ENCODE measurements at places on chromosomes 1 and 21.

GRCh38 chr1:162956922-162957321 lies 95.9 kb upstream of the CCDC190 start:
- DNase-seq, result no peak

DNA sequence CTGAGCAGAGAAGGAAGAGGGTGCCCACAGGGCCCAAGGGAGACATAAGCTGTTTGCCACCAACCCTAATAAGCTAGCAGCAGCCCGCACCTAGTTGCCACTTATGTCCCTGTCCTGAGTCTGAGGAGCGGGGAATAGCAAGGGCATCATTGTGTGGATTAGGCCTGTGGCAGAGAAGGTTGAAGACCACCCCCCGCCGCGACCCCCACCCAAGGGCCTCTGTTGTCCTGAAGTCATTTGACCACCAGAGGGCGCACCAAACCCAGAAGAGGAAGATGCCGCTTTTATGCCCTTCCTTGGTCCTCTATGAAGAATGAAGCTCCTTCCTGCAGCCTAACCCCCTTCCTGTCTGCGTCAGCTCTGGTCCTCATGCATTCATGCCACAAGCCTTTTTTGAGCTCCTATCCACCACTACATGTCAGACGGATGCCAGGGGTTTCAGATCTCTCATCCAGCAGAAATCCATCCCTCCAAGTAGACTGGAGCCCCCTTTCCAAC lies 16.6 kb downstream of the RHBG start:
- peak; percentile 55 for DNase-seq

DNA sequence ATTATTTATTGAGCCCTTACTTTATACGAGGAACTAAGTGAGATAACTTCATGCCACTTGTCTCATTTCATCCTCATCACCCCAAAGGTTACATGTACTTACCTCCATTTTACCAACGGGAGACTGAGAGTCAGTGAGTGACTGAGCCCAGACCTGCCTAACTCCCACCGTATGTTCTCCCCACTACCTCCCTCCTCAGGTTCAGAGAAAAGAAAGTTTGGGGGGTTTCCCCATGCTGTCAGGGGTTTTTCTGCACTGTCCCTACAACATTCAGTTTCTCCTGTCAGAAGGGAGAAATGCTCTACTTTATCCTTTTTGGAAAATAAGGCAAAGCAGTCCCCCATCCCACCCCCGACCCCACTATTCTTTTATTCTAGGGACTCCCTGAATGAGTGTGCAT lies 32.9 kb downstream of the FAM78B start:
- DNase-seq, result no peak

GRCh38 chr1:1071486-1072298 lies 2.4 kb downstream of the RNF223 start:
- DNase-seq, result no peak

DNA sequence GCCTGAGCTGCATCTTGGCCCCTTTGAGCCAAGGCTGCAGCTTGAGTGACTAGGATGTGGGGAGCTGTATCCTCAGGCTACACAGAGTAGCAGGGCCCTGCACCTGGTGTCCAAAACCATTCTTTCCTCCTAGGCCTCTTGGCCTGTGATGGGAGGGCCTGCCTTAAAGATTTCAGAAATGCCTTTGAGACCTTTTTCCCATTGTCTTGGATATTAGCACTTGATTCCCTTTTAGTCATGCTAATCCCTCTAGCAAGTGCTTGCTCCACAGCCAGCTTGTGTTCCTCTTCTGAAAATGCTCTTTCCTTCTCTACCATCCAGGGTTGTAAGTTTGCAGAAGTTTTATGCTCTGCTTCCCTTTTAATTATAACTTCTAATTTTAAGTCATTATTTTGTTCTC lies 21.7 kb upstream of the KIRREL1 start:
- no peak for DNase-seq

DNA sequence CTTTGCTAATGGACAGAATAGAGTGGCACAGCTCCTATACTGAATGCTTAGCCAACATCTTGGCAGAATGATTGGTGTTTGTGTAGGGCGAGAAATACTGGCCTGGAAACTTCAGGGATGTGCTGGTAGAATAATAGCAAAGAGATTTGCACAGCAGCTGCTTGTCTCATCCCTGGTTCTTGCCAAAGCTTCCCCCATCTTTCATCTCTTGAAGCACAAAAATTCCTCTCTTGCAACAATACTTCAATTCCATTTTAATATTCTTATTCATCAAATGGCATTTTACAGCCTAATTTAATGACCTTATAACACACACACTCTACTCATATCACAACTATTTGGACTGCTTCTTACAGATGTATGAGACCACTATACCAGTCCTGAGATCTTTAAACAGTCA lies 37.7 kb downstream of the LHX8 start:
- DNase-seq, result no peak

- DNase-seq, result no peak
Observed at GRCh38 chr21:38852278-38852677, 46.5 kb downstream of the ETS2 start.

DNA sequence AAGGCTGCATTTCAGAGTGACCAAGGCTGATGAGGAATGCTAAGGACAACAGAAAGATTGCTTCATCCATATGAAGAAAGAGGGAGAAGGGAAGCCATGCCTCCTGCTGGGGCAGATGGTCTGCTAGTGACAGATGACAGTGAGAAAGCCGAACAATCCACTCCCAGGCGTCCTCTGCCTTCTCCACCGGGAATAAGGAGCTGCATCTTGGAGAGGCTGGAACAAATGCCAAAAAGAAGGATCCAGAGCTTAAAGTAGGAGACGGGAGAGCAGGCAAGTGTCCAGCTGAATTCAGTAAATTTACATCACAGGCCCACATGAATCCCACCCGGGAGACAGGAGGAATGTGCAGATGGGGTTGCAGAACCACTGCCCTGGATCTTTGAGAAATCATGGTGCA lies 33.4 kb downstream of the DDX20 start:
- no peak for DNase-seq

DNA sequence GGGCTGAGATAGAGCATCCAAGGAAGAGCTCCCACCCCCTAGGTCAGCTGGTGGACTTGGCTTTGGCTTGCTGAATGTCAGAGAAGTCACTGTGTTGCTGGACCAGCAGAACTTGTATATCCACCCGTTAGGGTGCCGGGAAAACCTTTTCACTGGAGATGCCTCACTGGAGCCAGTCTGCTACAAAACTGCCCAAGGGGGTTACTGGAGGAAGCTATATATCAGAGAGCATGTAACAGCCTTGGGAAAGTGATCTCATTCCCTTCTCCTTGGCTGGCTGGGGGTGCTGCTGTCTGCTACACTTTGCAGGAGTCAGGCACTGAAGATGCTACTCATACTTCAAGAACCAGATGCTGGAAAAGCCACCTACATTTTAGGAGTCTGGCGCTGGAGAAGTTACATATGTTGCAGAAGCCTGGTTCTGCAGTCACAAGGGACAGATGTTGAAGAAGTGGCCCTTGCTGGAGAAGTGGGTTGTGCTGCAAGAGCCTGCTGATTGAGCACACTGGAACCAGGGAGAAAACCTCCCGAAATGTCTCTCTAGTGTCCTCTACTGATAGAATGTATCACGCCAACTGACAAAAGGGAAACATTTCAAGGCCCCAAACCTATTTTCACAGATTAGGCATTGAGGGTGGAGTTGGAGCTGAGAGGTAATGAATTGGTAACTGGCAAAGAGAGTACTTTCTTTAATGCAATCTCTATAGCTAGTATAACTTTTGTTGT lies 250.6 kb downstream of the SPATA17 start:
- no peak for DNase-seq

- no peak for DNase-seq
Observed at GRCh38 chr1:155070158-155070621, 6.7 kb downstream of the EFNA4 start.

DNA sequence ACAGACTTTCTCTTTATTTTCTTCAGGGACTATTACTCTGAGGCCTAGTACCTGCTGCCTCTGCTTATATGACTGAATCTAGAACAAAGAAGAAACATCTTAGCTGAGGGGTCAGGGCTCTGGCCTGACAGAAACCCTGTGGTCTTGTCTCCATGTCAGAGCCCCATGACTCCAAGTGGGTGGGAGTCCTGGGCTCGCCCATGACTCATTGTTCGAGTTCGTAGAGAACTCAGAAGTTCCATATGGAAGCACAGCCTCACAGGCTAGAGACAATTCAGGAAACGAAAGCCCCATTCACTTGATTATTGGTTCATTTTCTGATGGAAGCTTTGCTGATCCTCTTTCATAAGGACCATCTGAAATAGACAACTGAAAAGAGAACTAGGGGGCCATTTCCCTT lies 73.2 kb downstream of the CD58 start:
- DNase-seq, result no peak

- DNase-seq, result no peak
Observed at GRCh38 chr1:62357916-62358315, 38.7 kb upstream of the KANK4 start.

DNA sequence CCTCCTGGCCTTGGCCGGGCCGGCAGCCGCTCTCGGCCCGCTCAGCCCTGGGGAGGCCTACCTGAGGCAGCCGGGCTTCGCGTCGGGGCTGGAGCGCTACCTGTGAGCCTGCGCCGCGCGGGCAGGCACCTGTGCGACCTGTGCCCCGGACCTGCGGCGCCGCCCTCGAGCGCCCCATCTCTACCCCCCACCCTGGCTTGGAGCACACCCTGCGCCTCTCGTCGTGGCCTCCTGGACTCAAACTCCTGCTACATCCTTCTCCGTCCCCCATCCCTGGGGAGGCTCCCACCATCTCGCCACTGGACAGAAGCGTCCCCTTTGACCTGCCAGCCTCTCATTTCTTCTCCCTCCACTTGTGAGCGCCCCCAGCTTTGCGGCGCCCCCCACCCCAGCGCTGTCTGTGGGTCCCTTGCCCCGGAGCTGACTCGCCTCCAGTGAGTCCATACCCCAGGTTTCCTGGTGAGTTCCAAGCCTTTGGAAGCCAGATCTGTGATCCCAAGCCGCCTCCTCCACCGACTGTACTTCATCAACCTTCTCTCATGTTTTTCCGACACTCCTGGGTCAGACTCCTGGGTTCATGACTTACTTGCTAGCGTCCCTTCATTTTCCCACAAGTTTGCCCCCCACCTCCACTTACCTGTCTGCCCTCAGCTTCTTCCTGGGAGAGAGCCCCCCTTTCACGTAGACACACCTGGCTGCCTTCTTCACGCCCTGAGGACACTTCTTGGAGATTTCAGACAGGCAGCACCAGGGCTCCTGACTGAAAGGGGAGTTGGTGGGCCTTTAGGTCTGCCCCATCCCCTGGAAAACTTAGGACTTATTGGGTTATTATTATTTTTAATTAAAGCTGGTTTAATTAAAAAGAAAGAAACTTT lies 1.3 kb downstream of the FOXE3 start:
- DNase-seq, result no peak

DNA sequence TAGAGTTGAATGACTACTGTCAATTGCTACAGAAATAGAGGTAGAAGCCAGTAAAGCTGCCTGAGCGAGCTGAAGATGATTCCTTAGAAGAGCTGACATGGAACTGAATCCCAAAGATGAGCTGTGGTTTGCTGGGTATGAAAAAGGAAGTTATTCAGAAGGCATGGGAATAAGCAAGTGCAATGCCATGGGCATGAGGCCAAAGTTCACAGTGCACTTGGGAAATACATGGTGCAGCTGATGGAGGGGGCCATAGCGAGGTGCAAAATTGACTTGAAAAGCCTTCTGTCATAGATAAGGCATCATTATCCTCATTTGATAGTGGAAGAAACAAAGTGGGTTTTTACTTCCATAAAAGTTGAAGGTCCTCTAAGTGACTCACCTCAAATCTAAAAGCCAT lies 88.6 kb downstream of the NEK7 start:
- DNase-seq, result no peak

GRCh38 chr1:208203127-208203847 lies 40.9 kb downstream of the PLXNA2 start:
- no peak for DNase-seq

DNA sequence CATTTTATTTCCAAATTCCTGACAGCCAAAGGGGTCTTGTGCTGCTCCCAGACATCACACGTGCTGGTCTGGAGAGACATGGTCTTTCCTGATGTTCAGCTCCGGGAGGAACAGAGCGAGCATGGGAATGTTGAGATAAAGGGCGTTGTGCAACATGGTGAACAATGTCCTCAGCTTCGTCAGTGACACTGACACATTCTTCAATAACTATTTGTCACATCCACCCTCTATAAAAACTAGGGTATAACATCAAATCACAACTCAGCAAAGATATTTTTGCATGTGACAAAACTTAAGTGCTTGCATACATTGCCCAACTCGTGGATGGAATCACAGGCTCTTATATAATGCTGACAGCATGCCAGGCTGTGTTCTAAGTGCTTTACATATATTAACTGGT lies 42.4 kb upstream of the GRHL3 start:
- DNase-seq, result no peak

DNA sequence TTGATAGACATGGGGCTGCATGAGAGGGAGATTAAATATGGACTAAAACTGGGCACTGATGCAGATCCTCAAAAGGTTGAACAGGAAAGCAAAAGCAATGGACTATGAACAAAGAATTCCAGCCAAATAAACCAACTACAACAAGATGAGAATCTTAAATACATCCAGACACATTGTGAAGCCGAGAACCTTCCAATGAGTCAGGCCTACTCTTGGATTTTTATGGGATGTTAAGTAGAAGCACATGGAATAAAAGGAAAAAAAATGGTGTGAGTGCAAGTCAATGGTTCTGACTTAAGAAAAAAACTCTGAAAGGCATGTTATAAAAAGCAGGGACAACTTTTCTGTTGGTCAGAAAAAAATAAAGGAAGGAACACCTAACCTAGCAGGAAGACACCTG lies 227.2 kb downstream of the DPYD start:
- DNase-seq, result no peak

DNA sequence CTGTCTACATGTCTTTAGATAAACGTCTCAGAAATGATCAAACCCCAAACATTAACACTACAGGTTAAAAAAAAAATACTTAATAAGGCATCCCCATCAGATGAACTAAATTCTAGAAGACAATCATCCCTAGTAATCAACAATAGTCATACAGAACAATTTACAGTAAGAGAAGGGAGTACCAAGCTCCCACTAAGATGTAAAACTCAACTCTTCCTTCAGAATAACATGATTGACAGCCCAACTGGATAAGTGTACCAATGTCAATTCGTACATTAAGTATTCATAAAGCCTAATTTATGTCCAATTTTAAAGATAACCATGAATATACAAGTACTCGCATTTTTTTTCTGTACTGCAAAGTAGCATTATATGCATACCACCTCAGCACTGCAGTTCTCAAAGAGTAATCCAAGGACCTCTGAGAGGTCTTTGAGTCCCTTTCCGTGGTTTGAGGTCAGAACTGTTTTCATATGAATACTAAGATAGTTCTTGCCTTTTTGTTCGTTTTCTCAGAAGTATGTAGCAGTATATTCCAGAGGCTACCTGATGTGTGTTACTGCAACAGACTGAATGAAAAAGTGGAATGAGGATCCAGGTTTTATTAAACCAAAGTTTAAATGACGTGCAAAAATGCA lies 6.6 kb downstream of the SCAF4 start:
- DNase-seq, result no peak

GRCh38 chr1:22122273-22123070 lies 20.4 kb downstream of the WNT4 start:
- DNase-seq, result no peak

- no peak for DNase-seq
Observed at GRCh38 chr21:43778469-43779335, 2.6 kb upstream of the CSTB start.

Measured in stimulated activated CD4-positive, alpha-beta T cell treated with anti-CD3 and anti-CD28 coated beads, Interleukin-1b, Interleukin-23, amount 100 ng/mL, for 1 hour (primary cell).